HEK293T (cell line): ENCODE measurements at places on chromosomes 4 and X.

DNA sequence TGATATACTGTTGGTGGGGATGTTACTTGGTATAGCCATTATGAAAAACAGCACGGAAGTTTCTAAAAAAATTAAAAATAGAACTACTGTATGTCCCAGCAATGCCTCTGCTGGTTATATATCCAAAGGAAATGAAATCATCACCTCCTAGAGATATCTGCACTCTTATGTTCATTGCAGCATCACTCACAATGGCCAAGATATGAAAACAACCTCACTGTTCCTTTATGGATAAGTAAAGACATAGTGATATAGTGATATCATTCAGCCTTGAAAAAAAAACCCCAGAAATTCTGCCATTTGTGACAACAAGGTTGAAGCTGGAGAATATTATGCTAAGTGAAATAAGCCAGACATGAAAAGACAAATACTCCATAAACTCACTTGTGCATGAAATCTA, 543.8 kb upstream of the SLIT2 start:
- no peak for DNase-seq

GRCh38 chr4:8044699-8045098, 105.0 kb upstream of the AFAP1 start:
- DNase-seq, result peak; percentile 65

DNA sequence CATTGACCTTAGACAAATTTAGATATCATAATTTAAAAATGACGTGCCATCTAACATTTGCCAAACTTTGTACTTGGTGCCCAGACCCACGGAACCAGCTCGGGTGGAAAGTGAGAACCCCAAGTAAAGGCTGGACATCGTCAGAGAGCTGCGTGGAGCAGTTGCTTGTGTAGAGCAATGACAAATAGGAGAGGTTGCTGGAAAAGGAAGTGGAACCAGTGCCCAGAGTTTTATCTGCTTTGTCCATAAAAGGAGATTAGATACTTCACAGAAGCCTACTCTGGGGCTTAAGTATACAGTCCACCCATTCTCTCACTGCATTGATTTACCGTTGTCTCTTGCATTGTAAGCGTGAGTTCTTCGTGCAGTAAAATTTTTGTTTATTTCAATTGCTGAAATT, 5.4 kb upstream of the TBC1D1 start:
- DNase-seq, result no peak

- DNase-seq, result no peak
These were observed 621 bp upstream of the SUV39H1 start for GRCh38 chrX:48695925-48696300.

DNA sequence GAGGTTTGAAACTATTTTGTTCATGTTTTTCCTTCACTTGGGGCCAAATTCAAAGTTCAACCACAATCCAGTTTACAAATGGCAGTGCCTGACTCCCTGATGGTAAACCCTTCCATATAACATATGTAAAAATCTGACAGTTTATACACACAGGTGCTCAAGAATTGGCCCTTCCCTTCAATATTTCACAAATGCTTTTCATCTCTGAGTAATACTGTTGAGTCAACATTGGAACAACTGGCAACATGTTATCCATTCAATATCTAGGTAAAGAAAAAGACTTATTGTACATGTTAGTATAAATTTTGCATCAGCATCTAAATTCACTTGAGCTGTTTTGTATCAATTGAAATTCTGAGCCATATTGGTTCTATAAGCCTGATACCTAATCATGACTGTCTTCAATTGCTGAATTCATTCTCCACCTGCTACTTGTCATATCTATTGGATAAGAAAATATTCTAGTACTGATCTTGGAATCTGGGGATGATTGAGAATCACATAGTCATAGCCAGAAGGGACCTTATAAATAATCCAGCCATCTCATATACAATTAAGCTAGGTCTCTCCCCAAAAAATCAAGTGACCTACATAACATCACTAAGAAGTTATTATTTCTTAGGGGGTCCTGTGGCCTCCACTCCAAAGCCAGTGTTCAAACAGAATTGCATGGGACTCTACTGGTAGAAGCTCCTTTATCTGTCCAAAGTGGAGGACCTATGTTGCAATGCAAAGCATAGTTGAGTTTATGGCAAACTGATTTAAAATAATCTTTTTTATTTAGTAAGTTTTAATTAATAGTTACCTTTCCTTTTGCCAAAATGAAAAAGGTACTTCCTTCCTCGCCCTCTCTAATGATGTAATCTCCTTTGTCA, 61.9 kb downstream of the PRKG2 start:
- DNase-seq, result no peak

- DNase-seq, result peak; percentile 87
These were observed 2.1 kb downstream of the PLCXD1 start for GRCh38 chrX:283115-283845.

DNA sequence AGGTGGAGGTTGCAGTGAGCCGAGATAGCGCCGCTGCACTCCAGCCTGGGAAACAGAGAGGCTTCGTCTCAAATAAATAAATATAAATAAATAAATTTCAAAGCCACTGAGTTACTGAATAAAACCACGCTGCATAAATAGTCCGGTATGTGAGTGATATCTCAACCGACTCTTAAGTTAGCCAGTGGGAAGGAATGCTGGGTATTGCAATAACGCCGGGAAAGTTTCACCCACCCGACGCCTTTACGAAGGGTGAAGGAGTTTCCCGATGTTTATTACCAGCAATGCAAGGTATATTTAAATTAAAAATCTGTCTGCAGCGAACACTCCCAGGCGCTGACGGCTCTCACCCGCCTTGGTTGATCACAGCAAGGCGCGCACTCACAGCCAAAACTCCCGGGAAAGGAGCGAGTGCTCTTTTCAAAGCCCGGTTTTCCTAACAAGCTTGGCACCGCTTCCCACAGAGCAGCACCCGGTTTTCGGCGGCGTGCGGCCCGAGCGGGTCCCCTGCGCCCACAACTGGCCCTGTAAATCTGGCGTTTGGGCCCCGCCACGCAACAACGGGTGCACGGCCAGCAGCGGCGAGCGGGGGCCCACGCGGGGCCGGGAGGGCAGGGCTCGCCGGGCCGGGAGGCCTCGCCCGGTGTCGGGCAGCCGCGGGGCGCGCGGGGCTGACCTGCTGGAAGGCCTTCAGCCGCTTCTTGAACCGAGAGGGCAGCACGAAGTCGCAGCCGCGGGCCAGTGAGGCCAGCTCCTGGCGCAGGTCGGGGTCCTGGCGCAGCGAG, 13.7 kb downstream of the PPP2R3B start:
- DNase-seq, result no peak

GRCh38 chr4:85527815-85528214, 52.9 kb downstream of the ARHGAP24 start:
- no peak for DNase-seq
